Uterine smooth muscle cell (primary cell): ENCODE measurements at places on chromosomes 13 and 19. TPM values are rescaled to one million over a fixed set of nuclear protein-coding genes. Genes with fewer than 3 reads are reported as not detected.

The DCT gene
- under 0.01 and 0.12 TPM in 2 replicates for total RNA-seq

The ATP4A gene
- not detected in 2 replicates for total RNA-seq

The FSD1 gene
- 15.5 and 24.5 TPM in 2 replicates for total RNA-seq

The ERICH6B gene
- not detected in 2 replicates for total RNA-seq

The MLLT1 gene
- total RNA-seq = 5.2 and 6.5 TPM in 2 replicates

The CD22 gene
- total RNA-seq = 0.25 and 0.55 TPM in 2 replicates

The ZNF581 gene
- 12.3 and 22.5 TPM in 2 replicates for total RNA-seq

The TMEM255B gene
- 1.3 and 3.4 TPM in 2 replicates for total RNA-seq

The C19orf44 gene
- 3.7 and 4.0 TPM in 2 replicates for total RNA-seq

The SBSN gene
- 1.7 and 4.5 TPM in 2 replicates for total RNA-seq

The POU2F2 gene
- total RNA-seq = 0.77 and 1.00 TPM in 2 replicates
